Stimulated activated CD4-positive, alpha-beta T cell treated with anti-CD3 and anti-CD28 coated beads, TNF-alpha, amount 100 ng/mL, for 48 hours (primary cell): ENCODE measurements at places on chromosomes 13 and 19.

DNA sequence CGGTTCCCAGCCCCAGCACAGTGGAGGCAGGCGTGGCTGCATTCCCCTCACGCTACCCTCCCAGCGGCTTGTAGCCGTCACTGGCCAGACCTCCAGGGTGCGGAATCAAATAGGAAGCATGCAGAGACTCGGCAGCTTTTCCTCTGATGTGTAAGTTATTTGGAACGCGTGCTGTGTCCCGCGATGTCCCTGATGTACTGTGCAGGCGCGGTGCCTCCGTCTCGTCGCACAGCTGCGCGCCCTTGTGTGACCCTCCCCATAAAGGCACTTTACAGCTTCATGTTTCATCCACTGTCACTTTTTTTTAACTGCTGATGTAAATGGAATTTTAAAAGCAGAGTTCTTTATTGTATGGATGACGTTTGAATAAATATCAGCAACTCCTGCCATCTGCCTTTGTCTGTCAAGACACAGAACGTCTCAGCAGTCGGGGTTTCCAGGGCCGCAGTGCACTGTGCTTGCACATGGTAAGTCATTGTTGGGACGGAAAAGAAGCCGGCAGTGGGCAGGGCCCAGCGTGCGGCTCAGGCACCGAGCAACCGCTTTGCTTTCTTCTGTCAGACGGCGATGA, 7.3 kb upstream of the F7 start:
- no peak for DNase-seq

- DNase-seq, result no peak
Measured at GRCh38 chr19:47897861-47898260, 11.7 kb upstream of the SULT2A1 start.

- DNase-seq, result no peak
Measured at GRCh38 chr19:27746691-27747380, 1466.1 kb downstream of the UQCRFS1 start.

- no peak for DNase-seq
Measured at GRCh38 chr19:290372-291005, 714 bp downstream of the PLPP2 start.

GRCh38 chr13:50684366-50684765, 159.1 kb downstream of the DLEU7 start:
- no peak for DNase-seq

DNA sequence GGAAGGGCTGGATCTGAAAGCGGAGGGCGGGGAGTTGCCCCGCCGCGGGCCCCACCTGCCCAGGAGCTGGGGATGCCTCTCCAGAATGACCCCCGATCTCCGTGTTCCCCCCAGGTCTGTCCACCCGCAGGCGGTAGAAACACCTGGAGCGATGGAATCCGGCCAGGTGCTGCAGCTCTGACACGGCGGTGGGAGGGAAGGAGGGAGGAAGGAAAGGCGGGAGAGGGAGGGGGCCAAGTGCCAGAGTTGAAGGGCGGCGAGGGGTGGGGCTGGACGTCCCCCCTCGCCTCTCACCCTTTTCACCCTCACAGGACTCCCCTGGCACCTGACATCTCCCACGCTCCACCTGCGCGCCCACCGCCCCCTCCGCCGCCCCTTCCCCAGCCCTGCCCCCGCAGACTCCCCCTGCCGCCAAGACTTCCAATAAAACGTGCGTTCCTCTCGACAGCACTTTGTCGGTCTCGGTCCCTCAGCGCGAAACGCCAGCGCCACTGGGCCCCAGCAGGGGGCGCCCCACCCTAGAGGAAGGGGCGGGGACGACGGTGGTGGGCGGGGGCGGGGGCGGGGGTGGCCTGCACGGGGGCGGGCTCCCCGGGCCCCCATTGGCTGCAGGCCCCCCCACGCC, 337 bp upstream of the FXYD7 start:
- peak; percentile 44 for DNase-seq

DNA sequence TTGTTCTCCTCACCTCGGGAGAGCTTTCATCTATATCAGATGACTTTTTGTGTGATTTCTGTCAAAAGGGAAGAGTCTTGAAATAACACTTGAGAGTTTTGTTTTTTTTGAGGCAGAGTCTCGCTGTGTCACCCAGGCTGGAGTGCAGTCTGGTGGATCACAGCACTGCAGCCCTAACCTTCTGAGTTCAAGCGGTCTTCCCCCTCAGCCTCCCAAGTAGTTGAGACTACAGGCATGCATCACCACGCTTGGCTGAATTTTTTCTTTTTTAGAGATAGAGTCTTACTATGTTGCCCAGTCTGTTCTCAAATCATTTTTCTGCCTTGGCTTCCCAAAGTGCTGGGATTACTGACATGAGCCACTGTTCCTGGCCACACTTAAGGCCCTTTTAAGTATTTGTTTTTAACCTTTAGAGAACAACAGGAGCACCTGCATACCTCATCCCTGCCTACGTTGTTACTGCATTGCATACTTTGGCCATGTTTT, 11.4 kb downstream of the NDFIP2 start:
- DNase-seq, result peak; percentile 31

DNA sequence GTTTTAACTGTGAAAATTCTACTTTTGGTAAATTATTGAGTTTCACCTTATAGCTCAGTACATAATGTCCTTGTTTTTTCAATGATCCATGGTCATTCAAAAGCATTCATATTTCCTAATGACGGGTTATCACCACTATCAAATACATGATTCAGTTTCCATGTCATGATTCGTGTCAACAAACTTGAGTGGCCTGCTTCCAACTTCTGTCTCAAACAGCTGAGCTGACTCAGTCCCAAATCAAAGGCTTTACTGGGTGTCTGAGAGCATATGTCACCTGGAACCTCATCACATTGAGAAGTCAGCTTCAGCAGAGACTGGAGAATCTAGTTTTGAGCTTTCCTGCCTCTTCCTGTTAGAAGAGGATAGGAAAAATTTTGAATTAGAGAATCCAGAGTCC, 40.3 kb upstream of the SGCG start:
- no peak for DNase-seq

DNA sequence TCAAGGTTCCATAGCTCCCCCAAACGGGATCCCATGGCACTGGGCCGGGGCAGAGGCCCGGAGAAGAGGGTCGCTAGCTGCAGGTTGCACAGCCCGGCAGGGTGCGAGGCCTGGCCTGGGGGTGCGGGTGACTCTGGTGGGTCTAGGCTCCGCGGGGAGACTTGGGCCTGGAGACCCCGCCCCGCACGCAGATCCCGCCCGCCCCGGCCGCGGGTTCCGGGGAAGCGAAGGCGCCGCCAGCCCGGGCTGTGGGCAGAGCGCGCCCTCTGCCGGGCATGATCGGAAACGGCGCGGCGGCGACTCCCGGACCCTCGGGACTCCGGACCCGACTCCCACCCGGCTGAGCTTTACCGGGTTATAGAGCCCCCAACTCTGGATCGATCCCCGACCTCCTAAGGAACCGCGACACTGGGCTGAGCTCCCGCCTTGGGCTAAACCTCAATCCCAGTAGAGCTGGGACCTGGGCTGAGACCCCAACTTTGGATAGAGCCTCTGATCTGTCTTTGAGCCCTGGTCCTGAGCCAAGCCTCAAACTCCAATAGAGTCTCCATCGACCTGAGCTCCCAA, 3.1 kb upstream of the TNFAIP8L1 start:
- DNase-seq, result peak; percentile 73

DNA sequence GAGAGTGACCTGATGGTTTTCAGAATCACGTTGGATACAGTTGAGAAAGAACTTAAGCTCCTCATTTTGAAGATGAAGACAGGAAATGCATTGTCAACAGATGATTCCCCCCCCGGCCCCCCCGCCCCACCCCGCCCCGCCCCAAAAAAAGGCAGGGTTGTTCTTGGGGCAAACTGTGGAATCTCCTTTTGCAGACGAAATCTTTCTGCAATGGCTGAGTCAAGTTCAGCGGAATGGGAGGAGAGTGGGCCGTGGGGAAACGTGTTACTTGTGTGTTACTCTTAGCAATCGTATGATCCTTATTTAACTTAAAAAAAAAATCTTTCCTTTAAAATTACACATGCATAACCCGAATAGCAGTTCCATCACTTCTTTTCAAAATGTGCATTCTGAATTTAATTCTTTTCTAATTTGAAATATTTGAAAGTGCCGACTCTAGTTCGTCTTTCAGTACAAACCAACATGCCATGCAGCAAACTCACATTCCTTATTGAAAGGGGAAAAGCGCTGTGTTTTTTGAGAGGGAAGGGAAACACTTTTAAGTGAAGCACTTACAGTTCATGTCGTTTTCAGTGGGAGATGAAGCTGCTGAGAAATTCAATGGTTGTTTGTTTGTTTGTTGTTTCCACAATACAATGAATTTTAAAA, 348.5 kb upstream of the ARGLU1 start:
- no peak for DNase-seq

- peak; percentile 36 for DNase-seq
Measured at GRCh38 chr13:108176685-108177274, 38.6 kb downstream of the LIG4 start.

DNA sequence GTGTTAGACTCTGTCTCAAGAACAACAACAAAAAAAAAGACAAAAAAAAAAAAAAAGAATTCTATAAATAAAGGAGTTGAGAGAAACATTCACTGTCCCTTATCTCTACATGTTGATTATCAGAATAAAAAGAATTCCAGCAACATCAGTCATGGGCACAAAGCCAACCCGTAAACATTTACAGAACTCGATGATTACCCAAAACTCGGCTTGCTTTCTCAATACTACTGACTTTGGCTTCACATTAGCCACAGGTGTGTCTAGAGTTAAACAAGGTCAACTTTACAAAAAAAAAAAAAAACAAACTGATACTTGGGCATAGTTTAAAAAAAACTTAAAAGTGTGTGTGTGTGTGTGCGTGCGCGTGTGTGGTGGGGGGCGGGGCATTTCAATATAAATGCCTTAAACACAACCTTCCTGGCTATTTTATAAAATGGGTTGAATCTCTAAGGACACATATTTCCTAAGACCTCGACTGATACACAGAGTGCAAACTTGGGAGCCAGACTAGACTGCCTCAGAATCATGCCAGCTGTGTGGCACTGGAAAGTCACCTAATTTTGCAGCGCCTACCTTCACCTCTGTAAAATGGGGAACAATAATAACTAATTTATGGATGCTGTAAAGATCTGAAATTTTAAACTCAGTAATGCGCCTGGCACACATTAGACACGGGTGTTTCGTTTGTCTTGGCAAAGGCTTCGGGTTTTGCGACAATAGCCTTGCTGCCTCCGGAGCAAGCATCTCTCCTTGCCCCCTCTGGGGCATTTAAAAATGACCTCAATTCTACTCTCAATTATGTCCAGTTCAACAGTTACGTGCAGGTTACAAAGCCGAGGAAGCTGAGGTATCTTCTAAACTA, 922 bp downstream of the EBPL start:
- no peak for DNase-seq

DNA sequence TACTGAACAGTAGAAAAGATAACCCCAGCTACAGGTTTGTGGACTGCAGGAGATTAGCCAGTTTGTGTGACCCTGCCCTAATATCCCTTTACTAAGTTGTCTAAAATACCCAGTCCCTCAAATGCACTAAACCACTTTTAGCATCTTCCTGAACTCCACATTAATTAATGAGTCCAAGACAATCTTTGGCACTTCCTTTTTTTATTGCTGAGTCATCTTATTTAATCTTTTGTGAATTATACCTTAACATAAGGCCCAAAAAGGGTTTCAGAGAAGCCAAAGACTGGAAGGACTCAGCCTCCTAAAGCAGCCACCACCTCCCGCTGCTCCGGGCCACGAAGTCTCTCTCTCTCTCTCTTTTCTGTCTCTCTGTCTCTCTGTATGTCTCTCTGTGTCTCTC, 48.8 kb upstream of the PDCD5 start:
- DNase-seq, result no peak

GRCh38 chr19:52936151-52936953, 13.1 kb upstream of the ZNF888 start:
- no peak for DNase-seq

DNA sequence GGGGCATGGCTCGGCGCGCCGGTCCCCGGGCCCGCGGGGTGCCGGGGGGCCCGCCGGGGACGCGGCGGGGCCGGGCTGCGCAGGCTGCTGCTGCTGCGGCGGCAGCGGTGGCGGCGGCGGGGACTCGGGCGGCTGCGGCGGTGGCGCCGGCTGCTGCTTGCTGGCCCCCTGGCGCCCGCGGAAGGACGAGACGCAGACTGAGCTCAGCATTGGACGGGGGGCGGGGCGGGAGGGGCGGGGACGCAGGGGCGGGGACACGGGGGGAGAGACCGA, 368 bp downstream of the KCNC3 start:
- DNase-seq, result no peak
